ENCODE measurements at places on chromosomes 5 and 9.

DNA sequence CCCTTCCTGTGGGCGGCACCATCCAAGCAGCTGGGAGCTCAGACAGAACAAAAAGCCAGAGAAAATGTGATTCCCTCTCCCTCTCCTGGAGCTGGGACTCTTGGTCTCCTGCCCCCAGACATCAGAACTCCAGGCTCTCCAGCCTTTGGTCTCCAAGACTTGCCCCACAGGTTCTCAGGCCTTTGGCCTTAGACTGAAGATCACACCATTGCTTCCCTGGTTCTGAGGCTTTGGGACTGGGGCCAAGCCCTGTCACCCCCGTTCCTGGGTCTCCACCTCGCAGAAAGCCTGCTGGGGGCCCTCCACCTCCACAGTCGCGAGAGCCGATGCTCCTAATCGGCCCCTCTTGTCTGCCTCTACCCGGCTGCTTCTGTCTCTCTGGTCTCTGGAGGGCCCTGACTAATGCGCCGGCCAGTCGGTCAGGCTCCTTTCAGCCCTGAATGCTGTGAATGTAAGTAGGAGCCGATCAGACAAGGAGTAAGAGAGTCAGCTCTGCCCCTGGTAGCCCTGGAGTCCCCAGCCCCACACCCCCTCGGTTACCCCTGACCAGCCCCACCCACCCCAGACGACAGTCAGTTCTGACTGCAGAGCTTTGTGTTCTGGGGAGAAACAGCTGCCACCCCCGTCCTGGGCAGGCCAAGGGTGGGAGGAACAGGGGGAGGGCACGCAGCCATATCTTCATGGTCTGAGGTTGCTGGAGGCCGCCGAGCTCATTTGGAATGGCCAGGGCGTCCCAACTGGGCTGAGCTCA lies 57.5 kb downstream of the VAV2 start:
- DNase-seq, result no peak

GRCh38 chr9:27408482-27408881 lies 111.5 kb upstream of the EQTN start:
- DNase-seq, result no peak

DNA sequence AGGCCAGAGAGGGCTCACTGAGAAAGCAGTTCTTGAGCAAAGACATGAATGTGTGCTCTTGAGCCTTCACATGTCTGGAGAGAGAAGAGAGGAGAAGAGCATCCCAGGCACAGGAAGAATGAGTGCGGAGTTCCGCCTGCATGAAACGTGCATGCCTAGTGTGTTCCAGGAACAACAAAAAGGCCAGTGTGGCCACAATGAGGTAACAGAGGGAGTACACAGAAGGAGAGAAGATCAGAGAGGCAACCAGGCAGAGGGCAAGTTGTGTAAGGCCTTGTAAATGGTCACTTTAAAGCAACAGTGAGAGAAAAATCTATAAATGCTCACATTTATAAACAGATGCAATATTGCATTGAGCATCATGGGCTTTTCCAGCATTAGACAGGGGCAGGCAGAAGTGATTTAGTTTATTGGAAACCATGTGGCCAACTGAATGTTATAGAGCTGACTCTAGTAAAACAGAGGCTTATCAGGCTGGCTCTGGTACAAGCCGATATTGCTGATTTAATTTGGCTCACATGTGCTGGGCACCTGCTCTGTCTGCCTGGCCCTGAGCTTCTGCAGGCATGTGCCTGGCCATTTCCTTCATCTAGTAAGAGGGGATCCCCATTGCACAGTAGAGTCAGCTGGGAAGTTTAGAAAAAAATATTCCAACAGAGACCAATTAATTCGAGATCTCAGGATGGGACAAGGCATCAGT lies 185.3 kb downstream of the SAXO1 start:
- no peak for DNase-seq

DNA sequence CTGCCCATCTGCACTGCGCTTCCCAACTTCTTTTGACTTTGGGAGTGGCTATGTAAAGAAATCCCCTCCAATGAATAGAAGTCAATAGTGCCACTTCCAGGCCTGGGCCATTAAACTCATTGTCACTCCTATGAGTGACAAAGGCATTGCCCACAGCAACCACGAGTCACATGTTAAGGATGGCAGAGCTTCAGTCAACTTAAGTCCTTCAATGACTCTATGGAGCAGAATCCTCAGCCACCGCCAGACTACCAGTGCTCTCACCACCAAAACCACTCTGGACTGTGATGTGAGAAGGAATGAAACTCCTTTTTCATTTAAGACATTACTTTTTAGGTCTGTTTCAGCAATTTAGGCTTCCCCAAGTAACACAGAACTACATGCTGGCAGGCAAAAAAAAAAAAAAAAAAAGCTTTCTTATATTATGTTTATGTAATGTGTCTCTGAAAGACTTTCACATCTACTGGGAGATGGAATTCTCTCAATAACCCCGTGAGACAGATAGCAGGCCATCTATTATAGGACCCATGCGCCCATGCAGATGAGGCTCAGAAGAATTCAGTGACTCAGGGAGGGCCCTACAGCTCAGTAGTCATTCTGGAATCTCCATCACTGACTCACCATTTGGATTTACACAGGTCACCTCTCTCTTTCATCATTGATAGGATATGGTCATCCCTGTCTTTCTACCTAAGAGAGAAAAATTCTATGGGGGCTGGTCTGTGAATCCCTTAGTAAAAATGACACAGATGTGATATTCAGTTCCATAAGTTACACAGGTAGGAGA lies 180.5 kb downstream of the CEMIP2 start:
- no peak for DNase-seq

DNA sequence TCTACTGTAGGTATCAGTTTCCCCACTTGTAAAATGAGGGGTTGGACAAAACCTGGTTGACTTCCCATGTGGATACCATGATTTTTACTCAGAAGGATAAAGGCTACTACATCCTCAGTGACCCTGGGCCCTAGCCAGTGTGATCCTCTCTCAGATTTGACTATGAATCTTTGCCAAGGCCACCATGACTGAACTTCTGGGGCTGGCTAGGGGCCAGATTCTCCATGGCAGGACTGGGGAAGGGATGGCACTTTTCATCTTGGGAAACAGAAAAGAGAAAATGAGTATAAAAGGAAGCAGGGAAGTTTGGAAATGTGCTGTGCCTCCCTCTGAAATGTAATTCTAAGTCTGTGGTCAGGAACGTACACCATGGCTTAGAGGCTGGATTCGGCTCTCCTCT lies 1.4 kb upstream of the FSTL4 start:
- DNase-seq, result no peak

- no peak for DNase-seq
Measured at GRCh38 chr5:167916261-167916691, 375.2 kb upstream of the WWC1 start.

DNA sequence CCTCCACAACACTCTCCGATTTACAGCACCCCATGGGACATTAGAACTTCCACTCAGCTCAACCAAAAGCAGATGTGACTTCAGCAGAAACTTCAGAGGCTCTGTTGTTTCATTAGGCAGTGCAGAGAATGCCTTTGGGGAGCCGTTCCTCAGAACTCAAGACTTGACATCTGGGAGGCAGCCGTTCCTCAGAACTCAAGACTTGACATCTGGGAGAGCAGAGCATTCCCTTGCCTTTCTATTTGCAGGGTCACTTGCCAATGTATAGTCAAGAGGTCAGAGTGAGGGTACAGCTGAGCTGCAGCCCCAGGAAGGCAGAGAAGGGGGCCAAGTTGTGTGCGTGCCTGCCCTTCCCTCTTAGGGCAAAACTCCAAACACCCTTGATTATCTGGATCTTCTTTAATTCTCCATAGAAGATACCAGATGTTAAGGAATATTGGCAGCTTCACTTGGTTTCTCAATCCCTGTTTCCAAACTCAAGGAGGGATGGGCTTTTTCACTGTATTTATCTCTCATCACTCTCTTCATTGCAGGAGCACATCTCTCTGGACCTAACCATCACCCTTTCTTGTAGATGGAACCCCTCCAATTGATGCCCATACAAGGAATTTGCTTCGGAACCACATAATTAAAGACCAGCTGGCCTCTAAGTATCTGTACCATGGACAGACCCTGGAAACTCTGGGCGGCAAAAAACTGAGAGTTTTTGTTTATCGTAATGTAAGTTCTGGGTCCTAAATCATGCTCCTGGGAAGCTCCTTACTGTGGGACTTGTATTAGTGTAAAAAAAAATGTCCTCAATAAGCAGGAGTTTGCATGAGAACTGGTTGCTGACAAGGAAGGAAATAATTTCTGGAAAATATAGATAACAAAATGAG lies 25.6 kb downstream of the TGFBI start:
- DNase-seq, result no peak

- no peak for DNase-seq
Measured at GRCh38 chr5:173202266-173202875, 32.6 kb downstream of the NKX2-5 start.

DNA sequence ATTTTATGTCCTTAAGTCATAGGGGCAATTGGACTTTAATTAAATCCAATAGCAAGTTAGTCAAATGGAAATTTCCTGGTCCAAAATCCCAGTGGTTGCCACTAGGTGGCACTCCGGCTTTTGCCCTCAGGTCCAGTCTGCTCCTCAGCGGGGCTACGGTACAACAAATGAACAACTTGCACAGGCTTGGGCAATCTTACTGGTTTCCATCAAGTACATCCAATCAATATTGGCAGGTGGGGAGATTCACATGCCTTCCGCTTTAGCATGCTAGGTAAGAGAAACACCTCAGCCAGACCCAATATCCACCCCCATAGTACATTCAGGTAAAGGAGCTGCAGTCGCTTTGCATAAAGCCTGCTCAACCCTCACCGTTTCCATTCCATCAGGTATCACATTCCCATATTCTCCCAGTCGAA lies 6.3 kb upstream of the MXD3 start:
- peak; percentile 4 for DNase-seq

DNA sequence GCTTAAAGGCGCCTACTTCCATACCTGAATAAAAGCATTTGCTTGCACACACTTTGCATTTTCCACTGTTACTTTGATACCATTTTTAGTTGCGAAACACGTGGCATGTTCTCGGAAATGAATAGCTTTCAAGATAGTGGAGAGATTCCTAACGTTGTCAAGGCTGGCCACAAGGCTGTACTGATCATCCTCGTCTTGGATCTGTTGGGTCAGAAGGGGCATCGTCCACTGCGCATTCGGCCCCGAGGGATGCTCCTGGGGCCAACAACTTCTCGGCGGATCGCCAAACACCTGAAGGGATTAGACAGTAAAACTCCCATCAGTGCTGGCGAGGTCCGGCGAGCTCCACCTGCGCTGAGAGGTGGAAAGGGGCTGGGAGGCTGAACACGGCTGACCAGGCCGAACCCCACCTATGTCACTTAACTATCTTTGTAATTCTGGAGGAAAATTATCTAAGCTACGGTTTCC lies 599 bp downstream of the RAD1 start:
- DNase-seq, result no peak

DNA sequence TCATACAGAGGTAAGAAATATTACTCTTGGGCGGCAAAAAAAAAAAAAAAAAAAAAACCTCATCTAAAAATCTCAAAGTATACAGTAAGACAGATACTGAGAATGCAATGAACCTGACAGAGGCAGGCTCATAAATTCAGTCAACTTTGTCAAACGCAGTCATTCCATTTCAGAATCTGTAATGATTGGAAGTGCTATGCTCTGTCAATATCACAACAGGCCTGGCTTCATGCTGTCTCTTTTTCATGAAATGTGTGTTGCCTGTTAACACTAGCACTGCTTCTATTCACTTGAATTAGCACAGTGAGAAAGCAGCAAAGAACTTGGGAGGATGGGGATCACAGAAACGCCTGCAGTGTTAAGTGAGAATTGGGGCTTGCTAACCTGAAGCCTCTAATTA lies 200.3 kb upstream of the EFNA5 start:
- DNase-seq, result no peak

- DNase-seq, result no peak
Measured at GRCh38 chr9:117343427-117343826, 71.4 kb downstream of the ASTN2 start.

DNA sequence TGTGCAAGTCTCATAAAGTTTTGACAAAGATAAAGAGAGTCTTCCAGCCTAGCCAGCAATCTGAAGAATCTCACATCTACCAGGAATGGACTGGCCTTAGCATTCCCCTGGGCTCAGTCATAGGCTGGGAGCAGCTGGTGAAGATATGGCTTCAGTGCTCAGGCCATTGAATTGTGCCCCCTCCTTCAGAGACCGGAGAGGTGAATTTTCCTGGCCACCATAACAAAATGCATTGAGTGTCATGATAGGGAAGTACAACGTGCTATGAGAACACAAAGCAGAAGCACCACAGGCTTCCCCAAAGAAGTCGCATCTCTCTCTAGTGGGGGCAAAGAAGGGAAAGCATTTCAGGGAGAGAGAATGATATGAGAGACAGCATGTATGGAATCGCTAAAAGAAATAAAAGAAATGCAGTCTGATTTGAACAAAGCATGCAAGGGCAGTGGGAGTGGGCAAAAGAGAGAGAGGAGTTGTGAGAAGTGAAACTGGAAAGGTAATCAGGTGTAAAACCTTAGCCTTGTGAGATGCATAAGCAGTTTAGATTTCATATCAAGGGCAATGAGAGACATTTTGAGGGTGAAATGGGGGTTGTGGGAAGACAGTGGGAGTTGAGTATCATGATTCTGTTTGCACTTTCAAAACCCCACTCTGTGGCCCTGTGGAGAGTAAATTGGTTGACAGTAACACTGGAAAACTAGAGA lies 57.1 kb upstream of the NMUR2 start:
- peak; percentile 43 for DNase-seq

DNA sequence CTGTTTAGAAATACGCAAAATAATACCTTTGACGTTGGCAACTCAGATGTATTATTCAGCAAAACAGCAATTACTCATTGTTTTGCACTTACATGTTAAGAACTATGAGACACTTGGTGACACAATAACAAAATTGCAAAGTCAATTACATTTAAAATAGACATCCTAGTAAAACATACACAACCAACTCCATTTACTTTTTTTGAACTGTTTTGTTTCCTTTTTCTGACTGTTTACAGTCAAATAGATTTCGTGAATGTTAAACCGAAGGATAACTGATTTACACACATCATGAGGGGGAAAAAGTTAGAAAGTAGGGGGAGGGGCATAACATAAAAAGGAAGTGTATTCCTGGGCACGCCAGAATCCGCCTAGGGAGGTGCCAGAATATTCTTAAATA lies 220.1 kb downstream of the MEF2C start:
- DNase-seq, result no peak

DNA sequence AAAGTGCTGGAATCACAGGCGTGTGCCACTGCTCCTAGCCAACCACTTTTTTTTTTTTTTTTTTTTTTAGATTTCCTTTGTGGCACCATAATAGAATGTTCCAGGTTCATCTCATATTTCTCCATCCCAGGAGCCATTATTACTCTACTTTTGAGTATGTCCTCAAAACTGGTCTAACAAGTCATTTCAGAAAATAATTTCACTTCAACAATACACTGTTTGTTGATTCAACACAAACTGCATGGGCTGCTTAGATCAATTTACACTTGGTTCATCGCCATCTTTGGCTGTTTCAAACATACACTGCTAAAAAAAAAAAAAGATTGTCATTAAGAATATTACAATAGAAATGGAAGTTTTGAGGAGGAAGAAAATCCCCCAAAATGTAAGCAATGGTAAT lies 57.9 kb downstream of the CSNK1A1 start:
- DNase-seq, result peak; percentile 35

- no peak for DNase-seq
Measured at GRCh38 chr5:149039506-149039905, 23.4 kb downstream of the SH3TC2 start.

GRCh38 chr5:143023411-143024096 lies 253.4 kb downstream of the ARHGAP26 start:
- DNase-seq, result no peak

- DNase-seq, result no peak
Measured at GRCh38 chr9:131187957-131188356, 62.6 kb downstream of the NUP214 start.

GRCh38 chr9:97704345-97704677 lies 7.2 kb upstream of the XPA start:
- no peak for DNase-seq

- DNase-seq, result no peak
Measured at GRCh38 chr5:180315762-180316212, 23.9 kb upstream of the MAPK9 start.

Data from DMS153 (cell line).